NCI-H460 (cell line): ENCODE measurements at places on chromosomes 6 and 20. TPM values are rescaled to one million over a fixed set of nuclear protein-coding genes. Genes with fewer than 3 reads are reported as not detected.

- DNase-seq = no peak
Measured at GRCh38 chr20:1371202-1371782, 21.6 kb downstream of the FKBP1A start.

- no peak for DNase-seq
Measured at GRCh38 chr20:2469991-2470422, 582 bp downstream of the SNRPB start.

BTNL2 gene
- not detected in 2 replicates for total RNA-seq

ANKEF1 gene
- 5.3 and 5.6 TPM in 2 replicates for total RNA-seq

DNA sequence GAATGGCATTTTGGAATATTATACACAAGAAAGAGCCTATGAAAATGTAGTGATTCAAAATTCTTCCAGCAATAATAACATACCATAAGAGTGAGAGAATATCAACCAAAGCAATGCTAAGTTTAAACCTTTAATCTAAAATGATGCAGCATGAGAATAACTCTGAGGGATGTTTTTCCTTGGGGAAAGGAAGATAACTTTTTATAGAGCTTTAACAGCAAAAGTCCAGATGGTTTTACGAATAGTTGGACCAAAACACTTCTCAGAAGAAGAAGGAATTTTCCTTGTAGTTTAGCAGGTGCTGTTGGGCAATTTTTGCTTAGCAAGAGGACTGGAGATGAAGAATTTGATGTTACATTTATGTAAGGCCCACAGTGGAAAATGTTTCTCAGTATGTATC lies 1503.2 kb downstream of the HACE1 start:
- no peak for DNase-seq

NMBR gene
- total RNA-seq = not detected in 2 replicates
